ENCODE measurements at places on chromosomes 13 and 19.
A peak's percentile ranks its signal among the peaks of the same experiment; 100 is the strongest.

GRCh38 chr19:43667876-43668405 lies 2.0 kb downstream of the PLAUR start:
- DNase-seq, result no peak

DNA sequence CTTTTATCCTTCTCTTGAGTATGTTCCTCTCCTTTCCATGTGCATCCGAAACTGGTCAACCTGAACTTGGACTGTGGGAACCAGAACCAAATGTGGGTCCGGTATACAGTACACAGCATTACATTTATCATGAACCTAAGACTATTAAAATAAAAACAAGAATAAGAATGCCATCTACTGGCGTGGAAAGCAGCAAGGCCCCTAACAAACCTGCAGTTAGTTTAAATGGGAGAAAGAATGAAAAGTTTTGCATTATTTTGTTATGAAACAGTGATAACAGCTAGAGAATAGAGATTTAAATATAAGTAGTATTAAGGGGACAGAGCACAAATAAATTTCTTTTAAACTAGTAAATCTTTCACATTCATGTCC lies 159.5 kb downstream of the RBM26 start:
- no peak for DNase-seq

DNA sequence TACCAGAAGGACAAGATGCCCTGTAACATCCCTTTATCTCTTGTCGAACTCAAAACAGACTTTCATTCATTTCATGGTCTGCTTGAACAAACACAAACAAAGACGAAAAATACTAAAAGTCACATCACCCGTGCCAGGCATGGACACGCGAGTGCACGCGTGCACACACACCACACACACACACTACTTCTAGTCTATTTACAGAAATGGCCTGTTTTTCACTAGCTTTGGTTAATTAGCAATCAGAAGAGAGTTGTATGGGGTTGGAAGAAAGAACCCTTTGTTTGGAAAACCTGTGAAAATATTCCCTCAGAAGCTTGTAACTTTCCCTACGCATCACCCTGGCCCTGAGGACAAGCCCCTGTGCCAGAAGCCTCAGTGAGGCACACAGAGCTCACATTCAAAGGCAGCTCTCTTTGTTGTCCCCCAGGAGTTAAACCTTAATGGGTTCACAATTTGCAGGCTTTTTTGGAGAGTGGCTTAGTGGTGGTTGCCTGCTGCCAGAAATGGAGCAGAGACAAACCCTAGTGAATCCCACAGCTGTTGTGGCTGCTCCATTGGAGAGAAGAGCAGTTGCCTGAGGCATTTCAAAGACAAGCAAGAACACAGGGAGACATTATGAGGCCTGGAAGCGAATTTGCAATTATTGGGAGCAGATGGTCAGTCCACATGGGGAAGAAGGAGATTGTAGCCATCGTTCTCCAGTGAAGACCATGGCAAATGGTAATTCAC lies 55.9 kb downstream of the STARD13 start:
- DNase-seq, result peak; percentile 70

DNA sequence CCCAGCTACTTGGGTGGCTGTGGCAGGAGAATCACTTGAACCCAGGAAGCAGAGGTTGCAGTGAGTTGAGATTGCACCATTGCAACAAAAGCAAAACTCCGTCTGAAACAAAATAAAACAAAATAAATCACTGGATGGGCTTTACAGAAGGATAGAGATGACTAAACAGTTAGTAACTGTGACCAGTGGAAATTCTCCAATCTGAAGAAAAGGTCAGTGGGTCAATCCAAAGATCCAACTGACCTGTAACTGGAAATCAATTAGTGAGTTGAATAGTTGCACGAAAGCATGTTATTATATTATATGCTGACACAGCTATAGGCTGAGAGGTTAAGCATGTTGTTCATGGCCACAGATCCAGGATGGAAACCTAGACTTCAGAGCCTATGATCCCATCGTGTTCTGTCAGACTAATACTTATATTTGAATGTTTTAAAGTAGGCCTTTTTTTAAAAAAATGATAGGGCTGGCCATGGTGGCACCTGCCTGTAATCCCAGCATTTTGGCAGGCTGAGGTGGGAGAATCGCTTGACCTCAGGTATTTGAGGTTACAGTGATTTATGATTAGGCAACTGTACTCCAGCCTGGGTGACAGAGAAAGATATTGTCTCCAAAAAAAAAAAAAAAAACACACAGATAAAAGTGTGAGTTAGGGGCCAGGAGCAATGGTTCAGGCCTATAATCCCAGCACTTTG lies 1.4 kb downstream of the ECH1 start:
- no peak for DNase-seq

DNA sequence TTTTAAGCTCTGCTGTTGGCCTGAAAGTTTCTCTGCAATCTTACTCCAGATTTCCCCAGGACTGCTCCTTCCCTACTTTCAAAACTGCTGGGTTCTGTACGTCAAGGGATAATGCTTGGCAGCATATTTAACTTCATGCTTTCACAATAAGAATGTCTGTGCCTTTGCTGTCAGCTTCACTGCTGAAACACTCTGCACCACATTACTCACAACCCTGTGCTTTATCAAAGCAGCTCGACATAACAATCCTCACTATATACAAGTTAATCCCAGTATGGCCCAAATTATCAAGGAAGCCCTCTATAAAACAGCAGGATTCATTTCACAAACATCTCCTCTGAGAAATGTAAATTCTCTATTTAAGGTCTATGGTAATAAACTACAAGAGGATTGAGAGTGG lies 17.5 kb downstream of the LATS2 start:
- no peak for DNase-seq

DNA sequence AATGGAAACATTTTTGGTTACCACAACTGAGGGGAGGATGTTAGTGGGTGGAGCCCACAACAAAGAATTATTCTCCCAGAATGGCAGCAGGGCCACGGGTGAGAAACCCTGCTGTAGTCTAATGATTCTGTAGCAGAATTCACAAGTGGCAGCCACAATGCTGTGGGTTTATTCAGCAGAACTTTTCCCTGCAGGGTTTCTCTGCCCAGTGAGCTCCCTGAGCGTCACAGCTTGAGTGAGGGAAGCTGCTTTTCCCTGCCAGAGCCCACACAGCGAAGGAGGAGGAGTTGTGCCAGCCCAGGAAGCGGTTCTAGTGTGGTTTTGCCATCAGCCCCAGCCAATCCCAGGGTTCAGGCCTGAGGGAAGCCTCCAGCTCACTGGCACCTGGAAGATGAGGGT lies 4.4 kb downstream of the ATP12A start:
- no peak for DNase-seq

- no peak for DNase-seq
These were observed 64.2 kb upstream of the ZNF599 start for GRCh38 chr19:34837262-34837661.

DNA sequence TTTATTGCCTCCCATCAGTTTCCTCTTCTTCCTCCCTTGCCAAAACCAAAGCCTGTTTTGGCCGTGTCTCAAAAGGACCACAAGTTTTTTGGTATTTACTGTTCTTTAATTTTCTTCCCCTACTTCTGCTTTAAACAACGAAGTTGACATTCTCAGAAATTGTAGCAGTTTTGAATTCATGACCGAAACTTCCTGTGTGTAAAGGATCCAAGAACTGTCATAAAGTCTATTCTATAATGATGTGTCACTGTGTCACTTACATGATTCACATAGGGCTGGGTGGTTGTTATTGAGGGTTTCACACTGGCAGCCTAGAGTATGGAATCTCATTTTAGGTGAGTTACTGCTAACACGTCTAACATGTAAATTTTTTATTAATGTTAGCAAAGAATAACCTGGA lies 741.0 kb upstream of the KLHL1 start:
- DNase-seq, result no peak

DNA sequence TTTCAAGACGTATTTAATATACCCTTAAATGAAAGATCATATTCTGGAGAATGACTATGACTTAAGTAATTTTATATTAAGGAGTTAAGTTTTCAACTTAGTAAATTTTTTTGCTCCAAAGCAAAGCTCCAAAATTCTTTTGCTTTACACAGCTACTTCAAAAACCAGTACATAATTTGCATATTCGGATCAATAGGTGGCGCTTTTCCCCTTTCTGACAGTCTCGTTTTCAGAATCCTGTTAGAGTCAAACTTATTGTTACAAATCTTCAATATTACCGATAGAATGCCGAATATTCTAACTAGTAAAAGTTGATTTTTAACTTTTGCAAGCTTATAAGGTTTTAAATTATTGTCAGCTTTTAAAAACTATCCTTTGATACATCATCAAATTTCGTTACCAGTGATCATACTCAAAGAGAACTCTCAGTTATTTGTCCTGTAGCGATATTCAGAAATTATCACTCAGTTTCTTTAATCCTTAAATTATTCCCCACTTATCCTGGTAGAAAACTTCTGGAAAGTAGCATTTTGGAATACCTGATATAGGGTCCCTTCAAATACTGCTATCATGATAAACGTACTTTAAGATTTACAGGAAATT lies 852.7 kb upstream of the KLHL1 start:
- DNase-seq, result no peak

DNA sequence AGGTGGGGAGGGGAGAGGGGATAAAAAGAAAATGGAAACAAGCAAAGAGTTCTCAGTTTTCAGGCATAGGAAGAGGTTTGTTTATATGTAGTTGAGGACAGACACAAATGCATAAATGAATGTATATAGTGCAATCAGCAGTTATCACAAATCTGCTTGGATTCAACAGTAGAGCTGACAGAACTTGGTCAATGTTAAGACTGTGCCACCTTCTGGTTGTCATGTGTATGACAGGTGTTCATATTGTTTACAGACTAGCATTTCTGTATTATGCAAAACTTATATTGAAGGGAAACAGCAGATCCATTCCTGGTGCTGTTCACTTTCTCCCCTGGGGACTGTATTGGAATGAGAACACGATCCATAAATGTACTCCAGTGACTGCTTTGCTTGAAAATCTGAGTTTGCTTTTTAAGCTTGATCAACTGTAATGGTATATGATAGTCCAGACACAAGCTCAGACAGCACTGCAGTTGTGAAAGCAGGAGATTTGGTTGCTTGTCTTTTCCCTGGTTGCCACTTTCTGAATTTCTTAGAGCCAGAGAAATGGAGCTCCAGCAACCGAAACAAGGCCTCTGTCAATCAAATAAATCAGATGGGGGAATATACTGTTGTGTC lies 319.5 kb upstream of the OBI1 start:
- DNase-seq, result no peak

- no peak for DNase-seq
These were observed 56.7 kb downstream of the AKAP11 start for GRCh38 chr13:42328672-42329071.

GRCh38 chr19:42292042-42292960 lies 9.6 kb upstream of the PRR19 start:
- peak; percentile 36 for DNase-seq

DNA sequence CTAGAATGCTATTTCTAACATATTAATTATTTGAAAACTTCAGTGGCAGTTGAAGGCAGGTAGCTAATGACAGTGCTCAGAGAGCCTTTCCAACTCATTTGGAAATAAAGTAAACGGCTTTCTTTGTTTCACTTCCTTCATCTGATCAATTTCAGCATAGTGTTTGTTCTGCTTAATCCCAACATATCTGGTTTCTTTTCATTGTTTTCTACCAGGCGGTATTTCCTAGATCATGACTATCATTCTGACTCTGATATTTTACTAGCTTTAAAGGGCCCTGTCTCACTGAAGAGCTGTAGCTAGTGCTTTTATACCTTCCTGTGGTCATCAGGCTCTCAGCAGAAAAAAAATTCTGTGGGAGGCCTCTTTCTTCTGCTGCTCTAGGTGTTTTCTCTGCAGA lies 178.6 kb downstream of the RBM26 start:
- no peak for DNase-seq

DNA sequence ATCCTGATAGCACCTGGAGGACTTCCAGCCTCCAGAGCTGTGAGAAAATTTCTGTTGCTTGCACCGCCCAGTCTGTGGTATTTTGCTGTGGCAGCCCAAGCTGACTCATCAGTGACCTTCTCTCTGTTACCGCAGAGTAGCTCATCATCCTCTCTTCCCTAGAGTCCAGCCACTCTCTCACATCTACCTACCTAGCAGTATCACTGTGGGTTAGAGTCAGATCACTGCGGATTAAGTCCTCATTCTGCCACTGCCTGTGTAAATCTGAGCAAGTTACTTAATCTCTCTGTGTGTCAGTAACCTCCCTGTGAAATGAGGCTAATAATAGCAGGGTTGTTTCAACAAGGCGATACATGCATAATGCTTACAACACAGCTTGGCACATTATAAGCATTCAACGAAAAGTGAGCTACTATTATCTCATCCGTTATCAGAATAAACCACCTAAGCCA lies 40.3 kb upstream of the USPL1 start:
- no peak for DNase-seq

DNA sequence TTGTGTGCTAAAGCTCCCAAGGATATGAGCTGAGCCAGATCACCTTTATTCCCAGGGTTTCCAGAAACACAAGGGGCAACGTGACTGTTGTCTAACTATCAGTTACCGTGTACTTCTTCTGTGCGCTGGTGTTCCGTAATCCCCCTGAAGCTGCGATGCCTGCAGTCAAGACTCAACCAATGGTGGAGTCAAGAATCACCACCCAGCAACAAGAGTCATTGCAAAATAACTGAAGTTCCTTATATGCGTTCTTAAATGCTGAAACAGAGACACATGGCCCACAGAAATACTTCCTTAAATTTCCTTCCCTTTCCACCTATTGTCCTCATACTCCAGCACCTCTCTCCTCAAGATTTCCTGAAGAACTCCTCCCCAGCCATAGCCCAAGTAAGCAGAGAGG lies 200.2 kb downstream of the KATNAL1 start:
- DNase-seq, result no peak

DNA sequence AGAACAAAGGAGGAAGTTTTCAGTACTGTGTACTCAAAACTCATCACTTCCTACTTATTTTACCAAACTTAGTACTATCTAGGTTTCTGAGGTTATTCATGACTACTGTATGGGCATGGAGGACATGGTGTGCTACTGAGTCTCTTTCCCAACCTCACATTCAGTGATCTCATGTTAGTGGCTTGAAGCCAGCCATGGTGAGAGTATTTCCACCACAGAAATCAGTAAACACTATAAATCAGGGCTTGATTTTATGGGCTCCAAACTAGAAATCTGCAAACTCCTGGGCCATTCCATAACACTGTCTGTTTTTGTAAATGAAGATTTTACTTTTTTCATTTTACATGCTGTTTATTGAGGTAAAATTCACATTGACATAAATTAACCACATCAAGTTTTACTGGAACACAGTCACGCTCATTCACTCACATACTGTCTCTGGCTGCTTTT lies 19.7 kb downstream of the MED26 start:
- DNase-seq, result no peak

All from right forelimb (tissue), 1 donor.